ENCODE measurements at places on chromosomes 6 and 20.
A peak's percentile ranks its signal among the peaks of the same experiment; 100 is the strongest.

DNA sequence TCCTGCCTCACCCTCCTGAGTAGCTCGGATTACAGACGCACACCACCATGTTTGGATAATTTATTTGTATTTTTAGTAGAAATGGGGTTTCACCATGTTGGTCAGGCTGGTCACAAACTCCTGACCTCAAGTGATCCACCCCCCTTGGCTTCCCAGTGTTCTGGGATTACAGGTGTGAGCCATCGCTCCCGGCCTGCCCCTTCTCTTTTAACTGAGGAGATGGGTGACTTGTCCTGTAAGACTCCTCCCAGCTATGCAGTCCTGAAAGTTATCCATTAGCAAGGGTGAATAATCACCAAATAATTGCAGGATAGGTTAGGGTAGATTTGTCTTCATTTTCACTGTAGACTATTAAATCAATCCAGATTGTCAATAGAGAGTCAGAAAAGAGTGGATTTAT, 40.5 kb upstream of the JARID2 start:
- DNase-seq, result no peak

DNA sequence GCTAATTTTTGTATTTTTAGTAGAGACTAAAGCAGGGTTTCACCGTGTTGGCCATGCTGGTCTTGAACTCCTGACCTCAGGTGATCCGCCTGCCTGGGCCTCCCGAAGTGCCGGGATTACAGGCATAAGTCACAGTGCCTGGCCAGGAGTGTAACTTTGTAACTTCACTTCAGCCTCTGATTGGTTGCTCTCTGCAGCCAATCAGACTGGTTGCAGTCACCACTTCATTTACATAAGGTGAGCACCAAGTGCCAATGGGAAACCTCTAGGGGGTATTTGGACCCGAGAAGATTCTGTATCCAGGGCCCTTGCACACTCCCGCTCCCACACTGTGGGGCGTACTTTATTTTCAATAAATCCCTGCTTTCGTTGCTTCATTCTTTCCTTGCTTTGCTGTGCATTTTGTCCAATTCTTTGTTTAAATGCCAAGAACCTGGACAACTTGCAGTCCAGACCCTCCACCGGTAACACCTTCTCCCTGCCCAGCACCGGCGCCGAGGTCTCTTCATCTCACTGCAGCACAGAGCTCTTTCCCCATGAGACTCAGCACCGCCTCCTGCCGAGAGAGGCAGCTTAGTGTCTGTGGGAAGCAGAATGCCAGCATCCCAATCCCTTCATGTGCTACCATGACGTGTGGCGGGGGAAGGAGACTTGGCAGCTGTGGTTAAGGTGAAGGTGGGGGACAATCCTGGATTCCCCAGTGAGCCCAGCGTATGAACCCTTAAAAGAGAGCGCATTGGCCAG, 14.0 kb upstream of the MRGBP start:
- no peak for DNase-seq

- no peak for DNase-seq
Measured at GRCh38 chr20:43040427-43040826, 149.3 kb downstream of the PTPRT start.

GRCh38 chr6:144867761-144868160, 582.6 kb downstream of the UTRN start:
- DNase-seq, result no peak

DNA sequence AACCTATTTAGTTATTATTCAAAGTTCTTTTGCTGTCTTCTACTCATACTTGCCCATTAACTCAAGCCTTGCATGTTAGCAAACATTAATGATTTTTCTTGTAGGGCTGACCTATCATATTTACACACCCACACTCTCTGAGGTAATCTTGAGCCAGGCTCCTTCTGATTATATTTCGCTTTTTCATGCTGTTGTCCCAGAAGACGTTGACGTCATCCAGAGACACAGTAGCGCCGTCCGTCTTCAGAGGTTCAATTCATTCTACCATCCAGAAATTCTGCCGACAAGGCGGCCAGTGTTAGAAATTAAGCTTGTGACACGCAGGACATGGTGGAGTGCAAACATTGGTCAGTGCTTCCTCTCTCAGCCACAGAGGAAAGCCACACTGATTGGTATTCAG, 584.7 kb downstream of the BMP2 start:
- no peak for DNase-seq

DNA sequence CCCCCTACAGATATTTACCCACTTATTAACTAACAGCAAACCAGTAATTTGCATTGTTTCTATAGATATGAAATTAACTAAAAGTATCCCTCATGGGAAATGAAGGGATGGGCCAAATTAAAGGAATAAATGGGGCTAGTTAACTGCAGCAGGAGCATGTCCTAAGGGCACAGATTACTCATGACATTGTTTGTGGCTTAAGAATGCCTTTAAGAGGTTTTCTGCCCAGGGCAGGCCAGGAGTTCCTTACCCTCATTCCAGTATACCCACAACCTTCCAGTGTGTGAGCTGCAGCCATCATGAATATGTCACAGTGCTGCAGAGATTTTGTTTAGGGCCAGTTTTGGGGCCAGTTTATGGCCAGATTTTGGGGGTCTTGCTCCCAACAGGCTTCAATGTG, 1101.9 kb downstream of the PRIM2 start:
- no peak for DNase-seq

GRCh38 chr20:40571639-40572038, 117.4 kb downstream of the MAFB start:
- peak; percentile 49 for DNase-seq

- no peak for DNase-seq
Measured at GRCh38 chr6:51844336-51844735, 243.1 kb downstream of the PKHD1 start.

- no peak for DNase-seq
Measured at GRCh38 chr20:23455639-23456038, 3.0 kb upstream of the CST11 start.

- no peak for DNase-seq
Measured at GRCh38 chr6:45427726-45428125, 50.0 kb upstream of the SUPT3H start.

- DNase-seq, result no peak
Measured at GRCh38 chr6:147177286-147177685, 26.9 kb upstream of the STXBP5 start.

DNA sequence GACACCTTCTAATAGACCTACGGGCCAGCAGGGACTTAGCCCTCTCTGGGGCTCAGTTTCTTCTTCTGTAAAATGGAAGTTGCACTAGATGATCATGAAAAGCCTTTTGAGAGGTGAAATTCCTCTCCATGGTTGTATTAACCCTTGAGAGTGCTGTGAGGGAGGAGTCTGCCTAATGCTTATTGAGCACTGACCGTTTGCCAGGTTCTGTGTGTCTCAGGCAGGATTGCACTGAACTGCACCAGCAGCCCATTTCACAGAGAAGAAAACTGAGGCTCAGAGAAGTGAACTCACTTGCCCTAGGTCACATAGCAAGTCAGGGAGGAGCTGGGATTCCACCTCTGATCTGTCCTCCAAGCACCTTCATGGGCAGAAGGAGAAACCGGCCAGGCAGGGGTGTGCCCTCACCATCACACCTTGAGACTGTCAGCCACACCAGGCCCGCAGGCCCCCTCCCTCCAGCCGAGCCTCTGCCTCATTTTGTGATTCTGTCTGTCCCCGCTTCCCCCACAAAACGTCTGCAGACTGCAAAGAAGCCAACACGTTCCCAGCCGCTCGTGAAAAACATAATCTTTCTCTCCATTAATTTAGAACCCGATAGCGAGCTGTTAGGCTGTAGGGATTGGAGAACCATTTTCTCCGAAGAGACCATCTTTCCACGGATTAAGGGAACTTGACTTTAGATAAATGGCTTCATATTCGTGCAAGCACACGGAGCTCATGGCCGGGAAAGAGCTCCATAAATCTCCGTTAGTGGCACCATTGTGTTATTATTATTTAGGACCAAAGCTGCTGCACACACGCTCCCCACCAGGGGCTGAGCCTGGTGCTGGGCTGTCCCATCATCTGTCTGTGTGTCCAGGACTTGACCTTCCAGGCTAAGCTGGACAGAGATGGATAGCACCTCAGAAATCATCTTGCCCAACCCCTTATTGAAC, 46.0 kb downstream of the KIAA1755 start:
- DNase-seq, result no peak

DNA sequence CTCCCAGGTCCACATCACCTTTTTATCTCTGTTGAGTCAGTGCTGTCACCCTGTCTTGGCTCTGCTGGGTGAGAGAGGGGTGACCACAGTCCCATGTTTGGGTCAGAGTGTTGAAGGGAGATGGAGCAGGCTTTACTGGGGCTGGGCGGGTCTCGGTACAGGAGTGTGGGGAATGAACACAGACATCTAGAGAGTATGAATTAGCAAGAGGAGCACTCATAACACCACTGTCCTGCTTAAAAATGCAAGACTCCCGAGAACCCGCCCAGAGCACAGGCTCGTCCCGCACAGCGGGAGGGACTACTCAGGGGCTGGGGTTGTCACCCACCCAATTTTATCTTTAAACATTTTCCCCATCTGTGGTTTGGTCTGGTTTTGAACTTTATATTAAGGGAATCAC, 27.5 kb upstream of the DACT2 start:
- no peak for DNase-seq

DNA sequence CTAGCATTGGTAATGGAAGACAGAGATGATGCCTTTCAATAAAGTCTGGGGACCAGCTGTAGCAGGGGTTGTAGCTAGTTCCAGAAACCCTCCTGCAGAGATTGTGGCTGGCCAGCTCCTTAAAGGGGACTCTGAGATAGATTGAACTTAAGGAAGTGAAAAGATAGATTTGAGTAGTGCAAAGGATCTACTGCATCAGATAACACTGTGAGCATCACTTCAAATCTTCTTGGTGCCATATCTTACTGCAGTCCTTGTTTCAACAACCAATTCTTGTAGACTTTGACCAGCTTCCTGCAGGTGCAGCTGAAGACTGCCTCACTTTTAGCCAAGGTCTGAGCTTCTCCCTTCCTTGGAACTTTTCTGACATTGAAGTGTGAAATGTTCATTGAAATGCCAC, 14.8 kb upstream of the CEP162 start:
- DNase-seq, result no peak

GRCh38 chr20:44010162-44010704, 95.6 kb downstream of the TOX2 start:
- DNase-seq, result no peak

DNA sequence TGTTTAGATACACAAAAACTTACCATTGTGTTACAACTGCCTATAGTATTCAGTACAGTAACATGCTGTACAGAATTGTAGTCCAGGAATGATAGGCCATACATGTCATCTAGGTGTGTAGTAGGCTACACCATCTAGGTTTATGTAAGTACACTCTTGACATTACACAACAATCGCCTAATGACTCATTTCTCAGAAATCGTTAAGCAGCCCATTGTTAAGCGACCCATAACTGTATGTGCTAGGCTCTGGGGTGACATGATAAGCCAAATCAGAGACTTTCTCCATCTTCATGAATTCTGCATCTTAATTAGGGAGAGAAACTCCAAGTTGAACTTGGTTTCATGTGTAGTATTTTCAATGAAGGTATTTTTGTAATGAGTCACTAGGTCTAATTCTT, 17.2 kb downstream of the STK35 start:
- no peak for DNase-seq

GRCh38 chr6:8130399-8130798, 28.1 kb upstream of the EEF1E1 start:
- no peak for DNase-seq

DNA sequence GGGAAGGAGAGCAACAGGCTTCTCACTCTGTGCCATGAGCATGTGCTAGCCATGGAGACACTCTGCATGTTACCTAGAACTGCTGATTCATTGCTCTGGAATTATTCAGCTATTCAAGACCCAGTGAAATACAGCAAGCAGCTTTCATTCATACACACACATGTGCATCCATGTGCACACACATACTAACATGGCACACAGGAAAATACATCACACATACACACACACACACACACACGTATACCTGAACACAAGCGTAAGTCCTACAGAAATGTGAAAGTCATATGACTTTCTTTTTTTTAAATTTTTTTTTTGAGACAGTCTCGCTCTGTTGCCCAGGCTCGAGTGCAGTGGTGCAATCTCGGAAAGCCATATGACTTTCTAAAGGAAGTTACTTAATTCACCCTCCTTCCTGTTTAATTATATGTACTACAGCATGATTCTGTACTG, 108.2 kb upstream of the NFATC2 start:
- peak; percentile 24 for DNase-seq

GRCh38 chr6:145755682-145756081, 20.4 kb upstream of the EPM2A start:
- DNase-seq, result no peak

- DNase-seq, result no peak
Measured at GRCh38 chr20:62515826-62516225, 40.0 kb upstream of the GATA5 start.

Measured in Ammon's horn (tissue), 1 donor.